Stimulated activated CD8-positive, alpha-beta memory T cell treated with anti-CD3 and anti-CD28 coated beads, Interleukin-4, amount 100 ng/mL, for 4 hours (primary cell): ENCODE measurements at places on chromosomes 4 and X.

DNA sequence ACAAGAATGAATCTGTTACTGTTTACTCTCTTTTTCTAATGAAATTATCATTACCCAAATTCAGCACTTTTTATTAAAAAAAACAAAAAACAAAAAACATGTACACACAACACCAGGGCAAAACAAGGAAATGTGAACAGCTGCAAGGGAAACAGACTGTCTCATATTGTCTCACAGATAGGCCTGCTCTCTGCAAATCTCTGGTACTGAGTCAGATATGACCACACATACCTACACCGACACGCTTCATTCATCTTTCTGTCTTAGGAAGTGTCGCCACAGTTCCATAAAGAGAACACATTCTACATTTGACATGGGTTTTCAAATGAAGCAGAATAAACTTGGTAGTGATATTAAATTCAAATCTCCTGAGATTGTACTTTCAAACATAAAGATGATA, 92.2 kb upstream of the GPR34 start:
- no peak for DNase-seq

DNA sequence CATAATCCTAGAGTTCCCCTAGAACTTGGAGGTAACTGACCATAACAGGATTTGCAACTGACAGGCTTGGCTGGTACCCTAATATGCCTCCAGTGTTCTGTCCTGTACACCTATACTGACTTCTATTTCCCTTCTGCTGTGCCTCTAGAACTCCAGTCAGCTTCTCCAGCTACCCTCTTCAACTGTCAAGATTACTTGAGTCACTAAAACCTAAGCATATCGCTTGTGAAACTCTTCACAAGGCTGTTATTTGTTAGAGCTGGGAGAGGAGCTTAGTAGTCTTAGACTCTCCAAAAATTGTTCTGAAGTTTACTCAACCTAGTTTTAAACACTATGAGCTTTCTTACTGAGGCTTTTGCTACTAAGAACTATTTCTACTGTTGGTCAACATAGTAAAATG, 52.0 kb downstream of the CCNG2 start:
- DNase-seq = no peak

DNA sequence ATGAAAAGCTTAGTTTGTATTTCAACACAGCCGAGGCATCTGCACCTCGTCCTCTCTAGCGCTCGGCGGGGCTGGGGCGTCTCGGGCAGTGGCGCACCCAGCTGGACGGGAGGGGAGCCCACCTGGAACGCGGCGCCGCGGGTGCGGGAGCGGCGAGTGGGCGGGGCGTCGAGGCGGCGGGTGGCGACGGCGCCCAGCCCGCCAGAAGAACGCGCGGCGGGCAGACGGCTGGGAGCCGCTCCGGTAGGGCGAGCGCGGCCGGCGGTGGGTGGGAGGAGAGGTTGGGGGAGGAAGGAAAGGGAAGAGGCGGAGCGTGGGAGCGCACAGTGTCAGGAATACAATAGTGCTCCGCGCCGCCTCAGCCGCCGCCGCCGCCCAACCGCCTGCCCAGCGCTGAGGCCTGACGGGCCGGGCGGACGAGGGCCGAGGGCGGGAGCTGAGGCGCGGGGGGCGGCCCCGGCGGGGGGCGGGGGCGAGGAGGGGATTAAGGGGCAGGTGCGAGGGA, at the start of gene JADE3:
Gene JADE3, plus strand, starts transcription at position 324 of the 505 bp plus-strand sequence. CDS start 72,474 bp downstream, outside the sequence.
- no peak for DNase-seq

GRCh38 chrX:30713061-30713525, 59.9 kb downstream of the GK start:
- DNase-seq = peak; percentile 0

GRCh38 chr4:75248770-75249407, 265.3 kb downstream of the RCHY1 start:
- no peak for DNase-seq

DNA sequence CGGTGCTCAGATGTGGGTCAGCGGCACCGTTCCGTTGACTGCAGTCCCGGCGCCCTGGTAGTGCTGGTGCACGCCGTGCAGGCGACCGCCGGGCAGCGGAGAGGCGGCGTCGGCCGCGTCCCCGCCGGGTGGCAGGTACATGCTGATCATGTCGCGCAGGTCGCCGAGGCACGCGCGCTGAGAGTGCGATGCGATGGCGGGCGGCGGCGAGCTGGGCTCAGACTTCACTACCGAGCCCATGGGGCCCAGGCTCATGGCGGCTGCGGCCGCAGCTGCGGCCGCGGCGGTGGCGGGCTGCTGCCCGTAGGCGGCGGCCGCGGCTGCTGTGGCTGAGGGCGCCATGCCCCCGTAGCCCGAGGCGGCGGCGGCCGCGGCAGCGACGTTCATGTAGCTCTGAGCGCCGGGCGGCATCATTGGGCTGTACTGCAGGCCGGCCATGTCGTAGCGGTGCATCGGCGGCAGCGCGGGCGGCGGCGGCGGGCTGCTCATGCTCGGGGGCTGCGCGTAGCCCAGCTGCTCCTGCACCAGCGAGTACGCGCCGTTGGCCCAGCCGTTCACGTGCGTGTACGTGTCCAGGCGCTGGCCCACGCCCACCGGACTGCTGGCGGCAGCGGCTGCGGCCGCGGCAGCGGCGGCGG, 1.0 kb downstream of the SOX3 start:
- no peak for DNase-seq

GRCh38 chr4:52833941-52834525, 28.1 kb upstream of the RASL11B start:
- DNase-seq = no peak

- no peak for DNase-seq
Observed at GRCh38 chrX:37627602-37628001, 56.1 kb downstream of the LANCL3 start.

- no peak for DNase-seq
Observed at GRCh38 chrX:136616987-136617685, 30.8 kb upstream of the CD40LG start.

DNA sequence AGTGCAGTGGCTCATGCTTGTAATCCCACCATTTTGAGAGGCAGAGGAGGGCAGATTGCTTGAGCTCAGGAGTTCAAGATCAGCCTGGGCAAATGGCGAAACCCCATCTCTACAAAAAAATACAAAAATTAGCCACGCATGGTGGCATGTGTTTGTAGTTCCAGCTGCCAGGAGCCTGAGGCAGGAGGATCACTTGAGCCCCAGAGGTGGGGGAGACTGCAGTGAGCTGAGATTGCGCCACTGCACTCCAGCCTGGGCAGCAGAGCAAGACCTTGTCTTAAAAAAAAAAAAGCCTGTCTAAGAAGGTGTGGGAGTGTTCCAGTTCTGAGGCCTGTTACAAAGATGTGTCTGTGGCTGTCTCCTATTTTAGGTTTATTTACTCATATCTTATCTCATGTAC, 38.0 kb downstream of the PI4K2B start:
- no peak for DNase-seq

- DNase-seq = no peak
Observed at GRCh38 chr4:147987252-147987651, 255.4 kb downstream of the ARHGAP10 start.

DNA sequence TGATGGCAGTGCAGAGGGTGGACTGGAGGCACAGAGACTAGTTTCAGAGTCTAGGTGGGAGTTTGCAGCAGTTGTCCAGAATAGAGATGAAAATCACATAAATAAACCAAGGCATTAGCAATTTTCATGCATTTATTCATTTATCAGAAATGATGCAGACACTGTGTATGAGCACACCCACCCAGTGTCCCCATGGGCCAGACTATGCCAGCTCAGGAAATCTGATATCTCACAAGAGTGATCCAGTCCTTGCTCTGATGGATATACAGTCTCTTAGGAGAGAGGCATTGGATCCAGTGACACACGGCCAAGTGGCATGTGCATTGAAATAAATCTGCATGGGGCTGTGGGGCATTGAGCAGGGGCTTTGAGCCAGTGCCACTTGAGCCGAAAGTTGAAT, 228.2 kb downstream of the FRMPD4 start:
- no peak for DNase-seq

GRCh38 chr4:2135083-2135482, 76.0 kb downstream of the NAT8L start:
- no peak for DNase-seq

DNA sequence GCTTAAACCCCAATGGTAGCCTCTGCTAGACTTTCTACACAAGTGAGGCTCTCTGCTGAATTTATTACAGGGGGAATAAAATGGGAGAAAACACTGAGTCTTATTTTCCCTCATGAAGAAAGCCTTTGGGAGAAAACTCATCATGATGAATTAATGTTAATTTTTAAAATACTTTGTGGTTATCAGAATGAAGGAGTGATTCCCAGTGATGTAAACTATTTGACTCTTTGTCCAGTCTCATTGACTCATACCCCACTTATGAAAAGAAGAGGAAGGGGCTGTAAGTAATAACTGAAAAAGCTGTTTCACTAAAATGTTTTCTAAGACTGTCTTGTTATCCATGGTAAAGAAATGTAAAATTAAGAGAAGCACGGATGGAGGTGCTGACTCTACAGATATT, 208.8 kb downstream of the GRIA3 start:
- DNase-seq = no peak

DNA sequence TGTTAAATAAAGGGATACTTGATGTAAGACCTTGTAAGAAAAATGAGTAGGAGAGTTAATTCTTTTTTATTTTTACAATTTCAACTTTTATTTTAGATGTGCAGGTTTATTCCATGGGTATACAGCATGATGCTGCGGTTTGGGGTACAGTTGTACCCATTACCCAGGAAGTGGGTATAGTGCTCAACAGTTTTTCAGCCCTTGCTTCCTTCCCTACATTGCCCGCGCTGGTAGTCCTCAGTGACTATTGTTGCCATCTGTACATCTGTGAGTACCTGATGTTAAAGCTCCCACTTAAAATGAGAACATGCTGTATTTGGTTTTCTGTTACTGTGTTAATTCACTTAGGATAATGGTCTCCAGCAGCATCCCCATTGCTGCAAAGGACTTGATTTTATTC, 9.7 kb downstream of the CLCN3 start:
- no peak for DNase-seq

DNA sequence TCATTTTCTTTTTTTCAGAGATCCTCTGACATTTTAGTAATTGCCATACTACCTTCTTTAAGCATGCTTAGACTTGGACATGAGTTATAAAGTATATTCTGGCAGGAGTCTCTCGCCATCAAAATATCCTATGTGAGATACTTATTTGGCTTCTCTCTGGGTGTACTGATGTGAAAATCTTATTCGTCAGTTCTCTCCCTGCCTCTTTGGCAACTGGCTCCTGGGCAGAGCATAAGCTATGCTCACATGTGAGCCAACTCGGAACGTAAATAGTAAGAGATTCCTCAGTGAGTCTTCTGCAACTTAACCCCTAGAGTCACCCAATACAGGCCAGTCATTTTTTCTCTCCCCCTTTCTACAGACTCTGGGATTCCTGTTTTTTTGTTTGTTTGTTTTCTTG, 91.6 kb downstream of the MAGEB17 start:
- no peak for DNase-seq

- no peak for DNase-seq
Observed at GRCh38 chrX:29641461-29641860, 573.9 kb upstream of the MAGEB2 start.

DNA sequence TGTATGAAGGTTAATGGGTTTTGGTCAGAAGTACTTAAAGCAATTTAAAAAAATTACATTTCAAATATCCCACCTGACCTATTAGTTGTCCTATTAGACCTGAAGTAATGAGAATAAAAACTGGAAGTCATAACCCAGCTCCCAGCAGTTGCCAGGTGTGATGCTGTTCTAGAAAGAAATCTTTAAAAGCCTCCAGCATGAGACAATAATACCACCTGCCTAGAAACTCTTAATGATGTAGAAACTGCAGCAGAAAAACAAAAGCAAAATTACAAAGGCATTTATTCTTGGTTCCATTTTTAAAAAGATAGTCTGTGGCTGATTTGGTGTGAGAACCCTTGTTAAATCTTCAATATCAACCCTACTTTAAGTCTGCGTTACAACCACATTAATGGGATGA, 1137.7 kb upstream of the TENM3 start:
- no peak for DNase-seq

DNA sequence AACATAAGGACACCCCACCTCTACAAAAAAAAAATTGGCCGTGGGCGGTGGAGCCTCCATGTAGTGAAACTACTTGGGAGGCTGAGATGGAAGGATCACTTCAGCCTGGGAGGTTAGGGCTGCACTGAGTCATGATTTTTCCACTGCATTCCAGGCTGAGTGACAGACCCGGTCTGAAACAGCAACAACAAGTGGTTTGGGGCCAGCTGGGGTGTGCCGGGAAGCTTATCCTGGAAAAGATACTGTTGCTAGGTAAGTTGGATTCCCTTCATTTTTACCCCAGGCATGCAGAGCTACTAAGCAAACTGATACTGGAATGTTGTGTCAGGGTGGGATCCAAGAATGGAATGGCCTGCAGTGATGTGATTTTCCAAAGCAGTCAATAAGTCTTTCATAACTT, 57.0 kb downstream of the XAGE2 start:
- no peak for DNase-seq

DNA sequence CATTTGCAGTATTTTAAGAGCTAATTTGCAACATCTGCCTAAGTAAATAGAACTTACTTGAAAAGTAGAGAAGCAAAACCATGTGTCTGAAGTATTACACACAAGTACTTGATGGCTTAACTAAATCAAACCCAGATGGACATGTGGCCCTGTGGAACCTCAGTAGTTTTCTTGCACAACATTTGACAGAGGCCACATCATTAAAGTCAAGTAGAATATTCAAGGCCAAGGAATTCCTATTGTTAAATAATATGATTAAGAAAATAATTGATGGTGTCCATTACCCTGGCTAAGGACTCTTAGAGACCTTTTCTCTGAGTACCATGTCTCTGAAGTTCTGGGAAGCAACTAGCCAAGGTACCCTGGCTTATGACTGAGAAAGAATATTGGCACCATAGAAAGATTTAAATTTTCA, 135.4 kb upstream of the OTUD4 start:
- DNase-seq = no peak

DNA sequence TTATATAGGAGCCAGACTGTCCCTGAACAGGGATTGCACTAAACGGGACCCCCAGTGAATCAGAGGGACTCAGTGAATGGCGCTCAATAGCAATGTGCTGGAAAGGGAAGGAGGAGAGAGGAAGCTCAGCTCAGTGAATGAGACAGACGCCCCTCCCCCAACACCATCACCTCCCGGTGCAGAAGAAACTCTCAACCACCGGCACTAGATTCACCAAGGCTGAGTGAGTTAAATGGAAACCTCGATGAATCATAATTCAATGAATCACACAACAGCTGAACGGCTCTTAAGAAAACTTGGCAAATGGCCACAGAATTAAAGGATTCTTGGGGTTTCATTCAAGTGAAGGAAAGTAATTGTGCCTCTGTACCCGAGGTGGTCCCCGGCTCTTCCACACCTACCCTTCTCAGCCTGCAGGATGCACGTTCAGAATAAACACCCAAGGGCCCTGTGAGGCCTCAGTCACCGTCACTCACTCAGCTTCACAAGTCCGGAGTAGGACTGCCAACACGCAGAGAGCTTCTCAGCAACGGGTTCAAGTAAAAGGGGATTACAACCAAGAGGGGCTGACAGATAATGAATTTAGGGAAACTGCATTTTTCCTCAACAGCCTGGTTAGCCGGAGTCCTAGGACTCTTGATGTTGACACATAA, 29.3 kb downstream of the CRMP1 start:
- DNase-seq = no peak

GRCh38 chrX:38804432-38804681, 3.1 kb downstream of the MID1IP1 start:
- DNase-seq = no peak
